Stimulated activated CD8-positive, alpha-beta memory T cell treated with anti-CD3 and anti-CD28 coated beads, Interleukin-12 subunit alpha, Interleukin-12 subunit beta, amount 100 ng/mL, for 1 hour (primary cell): ENCODE measurements at places on chromosomes 5 and 9.

DNA sequence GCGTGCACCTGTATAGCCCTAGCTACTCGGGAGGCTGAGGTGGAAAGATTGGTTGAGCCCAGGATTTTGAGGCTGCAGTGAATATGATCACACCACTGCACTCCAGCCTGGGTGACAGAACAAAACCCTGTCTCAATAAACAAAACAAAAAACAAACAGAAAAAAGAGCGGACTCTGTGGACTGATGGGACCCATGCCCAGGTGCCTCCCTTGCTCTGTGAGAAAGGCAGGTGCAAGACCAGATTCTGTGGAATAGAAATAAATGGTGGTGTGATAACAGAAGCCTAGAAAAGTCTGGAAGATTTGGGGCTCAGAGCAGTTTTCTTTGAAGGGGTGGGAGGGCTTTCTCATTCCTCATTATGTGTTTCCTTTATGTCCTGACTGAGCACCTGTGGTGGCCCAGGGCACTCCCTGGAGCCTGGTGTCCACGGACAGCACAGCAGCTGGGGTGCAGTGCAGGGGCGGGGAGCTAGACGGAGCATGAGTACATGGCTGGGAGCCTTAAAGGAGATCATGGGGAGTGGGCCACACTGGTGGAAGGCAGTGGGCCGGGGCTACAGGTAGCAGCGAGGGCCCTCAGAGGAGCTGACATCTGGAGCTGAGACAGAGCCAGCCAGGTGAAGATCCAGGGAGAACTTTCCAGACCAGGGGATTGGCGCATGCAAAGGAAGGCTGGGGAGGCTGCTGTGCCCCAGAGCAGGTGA is 15.4 kb upstream of the CEL start:
- no peak for DNase-seq

GRCh38 chr9:70260606-70261005 is 1.8 kb downstream of the SMC5 start:
- DNase-seq: no peak

DNA sequence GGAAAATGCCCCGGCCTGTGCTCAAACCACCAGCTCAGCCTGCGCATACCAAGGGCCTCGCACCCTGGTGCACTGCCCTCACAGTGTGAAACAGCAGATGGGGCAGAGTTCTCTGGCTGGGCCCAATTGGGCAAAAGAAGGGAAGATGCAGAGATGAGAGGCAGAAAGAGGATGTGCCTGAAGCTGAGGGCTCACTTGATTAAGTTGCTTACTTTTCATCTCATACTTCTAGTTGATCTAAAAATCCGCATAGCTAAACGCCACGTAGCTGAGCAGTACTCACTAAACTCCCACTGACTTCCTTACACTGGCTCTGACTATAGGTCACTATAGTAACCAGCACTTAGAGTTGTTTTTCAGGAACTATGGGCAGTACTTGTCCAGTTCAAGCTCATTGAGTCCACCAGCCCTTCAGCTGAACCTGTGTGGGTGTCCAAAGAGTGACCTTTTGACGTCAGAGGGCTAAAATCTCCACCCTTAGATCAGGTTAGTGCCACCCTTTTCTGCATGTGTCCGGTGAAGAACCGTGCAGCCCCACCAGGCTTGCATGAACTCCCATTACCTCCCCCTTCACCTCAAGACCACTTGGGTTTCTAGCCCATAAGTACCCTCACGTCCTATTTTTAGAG is 215.2 kb downstream of the AUH start:
- DNase-seq: no peak

DNA sequence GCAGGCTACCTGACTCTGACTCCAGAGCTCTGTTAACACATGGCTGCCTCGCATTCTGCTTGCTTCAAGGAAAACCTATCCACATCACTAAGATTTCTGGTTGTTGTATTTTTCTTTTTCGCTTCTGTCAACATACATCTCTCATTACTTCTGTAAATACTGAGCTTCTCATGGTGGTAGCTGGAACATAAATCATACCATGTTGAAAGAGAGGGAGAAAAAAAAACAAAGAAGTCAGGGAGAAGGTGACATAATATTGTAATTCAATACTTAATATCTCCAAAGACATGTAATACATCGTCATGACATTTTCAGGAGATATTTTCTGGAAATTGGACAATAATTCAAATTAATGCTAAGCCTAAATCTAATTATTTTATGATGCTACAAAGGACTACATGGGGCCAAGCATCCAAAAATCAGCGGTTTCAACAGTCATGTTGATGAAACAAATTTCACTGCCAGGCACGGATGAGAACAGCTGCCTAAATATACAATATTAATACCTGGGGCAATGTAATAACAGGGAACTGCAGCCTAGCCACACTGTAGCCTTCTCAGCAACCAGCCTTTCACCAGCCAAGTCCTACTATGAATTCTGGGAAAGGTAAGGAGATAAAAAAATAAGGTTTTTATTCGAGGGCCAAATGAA is 332.0 kb downstream of the TRIM32 start:
- DNase-seq: no peak

GRCh38 chr5:39068099-39068498 is 6.1 kb downstream of the RICTOR start:
- DNase-seq: no peak

DNA sequence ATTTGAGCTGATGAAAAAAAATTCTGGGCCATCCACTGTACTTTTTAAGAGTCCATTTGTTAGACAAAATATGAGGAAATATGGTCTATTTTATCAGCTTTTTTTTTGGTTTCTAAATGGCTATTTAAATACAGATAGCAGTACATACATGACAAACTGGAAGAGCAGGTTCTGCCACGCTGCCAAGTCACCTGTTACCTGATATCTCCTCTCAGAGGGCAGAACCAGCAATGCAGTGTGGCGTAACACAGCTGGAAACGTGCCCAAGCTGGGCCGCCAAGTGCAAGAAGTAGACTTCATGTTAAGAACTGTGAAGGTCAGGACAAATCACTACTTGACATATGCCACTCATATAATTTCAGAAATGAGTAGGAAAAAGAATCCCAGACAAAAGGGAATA is 8.1 kb downstream of the MCIDAS start:
- DNase-seq: no peak

- no peak for DNase-seq
These were observed 14.1 kb downstream of the HSPB3 start for GRCh38 chr5:54469622-54470021.

- DNase-seq: no peak
These were observed 567.9 kb downstream of the CCDC171 start for GRCh38 chr9:16120727-16121126.

DNA sequence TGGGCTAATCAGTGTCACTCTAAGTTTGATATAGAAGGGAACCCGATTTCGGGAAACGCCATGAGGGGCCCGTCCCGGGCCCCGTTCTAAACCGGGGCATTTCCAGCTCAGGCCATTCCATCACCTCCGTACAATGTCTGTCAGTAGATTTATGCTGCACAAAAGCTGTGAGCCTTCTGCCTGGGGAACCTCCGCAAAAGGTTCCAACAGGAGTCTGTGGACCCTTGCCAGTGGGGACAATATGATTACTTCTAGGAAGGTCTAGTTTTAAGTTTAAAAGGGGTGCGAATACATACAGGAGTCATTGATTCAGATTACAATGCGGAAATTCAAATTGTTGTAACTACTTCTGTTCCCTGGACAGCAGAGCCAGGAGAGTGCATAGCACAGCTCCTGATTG is 57.6 kb downstream of the RAPGEF1 start:
- DNase-seq: no peak

- DNase-seq: no peak
These were observed 67.0 kb upstream of the CDK5RAP2 start for GRCh38 chr9:120646948-120647347.

GRCh38 chr5:132429463-132430440 is 60.2 kb downstream of the SLC22A5 start:
- no peak for DNase-seq

DNA sequence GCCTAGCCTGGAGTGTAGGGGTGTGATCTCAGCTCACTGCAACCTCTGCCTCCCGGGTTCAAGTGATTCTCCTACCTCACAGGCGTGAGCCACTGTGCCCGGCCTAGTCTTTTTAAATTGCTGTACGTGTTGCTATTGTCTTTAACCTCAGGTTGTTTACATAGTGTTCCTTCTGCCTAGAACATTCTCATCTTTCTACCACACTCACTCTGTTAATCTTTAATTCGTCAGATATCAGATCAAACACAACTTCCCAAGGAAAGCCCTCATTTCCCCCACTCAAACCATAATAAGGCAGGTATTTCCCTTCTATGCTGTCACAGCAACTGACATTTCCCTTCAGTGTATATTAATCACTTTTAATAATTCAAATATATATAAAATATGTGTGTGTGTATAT is 1310.0 kb upstream of the C9orf72 start:
- no peak for DNase-seq

GRCh38 chr5:16417398-16418074 is 48.1 kb downstream of the ZNF622 start:
- no peak for DNase-seq

- DNase-seq: no peak
These were observed 81.2 kb downstream of the FRMD3 start for GRCh38 chr9:83457005-83457404.

DNA sequence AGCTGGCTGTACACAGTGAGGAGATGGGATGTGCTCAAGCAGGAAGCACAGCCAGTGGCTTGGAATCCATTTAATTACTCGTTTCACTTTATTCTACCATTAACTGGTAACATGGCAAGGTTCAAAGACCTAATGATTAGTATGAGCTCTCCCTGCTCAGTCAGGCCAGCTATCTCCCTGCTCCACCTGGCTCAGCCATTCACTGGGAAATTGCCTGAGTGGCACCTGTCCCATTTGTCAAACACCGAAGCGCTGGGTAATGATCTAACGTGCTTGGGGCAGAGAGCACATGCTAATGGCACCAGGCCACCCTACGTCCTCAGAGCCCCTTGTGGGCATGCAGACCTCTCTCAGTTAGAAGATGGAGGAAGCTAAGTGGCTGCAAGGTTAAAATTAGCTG is 162.2 kb downstream of the TTLL11 start:
- no peak for DNase-seq

GRCh38 chr9:93295456-93296076 is 111.6 kb downstream of the WNK2 start:
- DNase-seq: no peak

- no peak for DNase-seq
These were observed 968 bp downstream of the NKD2 start for GRCh38 chr5:1009359-1010180.

GRCh38 chr5:43674536-43674935 is 71.6 kb downstream of the NNT start:
- no peak for DNase-seq

DNA sequence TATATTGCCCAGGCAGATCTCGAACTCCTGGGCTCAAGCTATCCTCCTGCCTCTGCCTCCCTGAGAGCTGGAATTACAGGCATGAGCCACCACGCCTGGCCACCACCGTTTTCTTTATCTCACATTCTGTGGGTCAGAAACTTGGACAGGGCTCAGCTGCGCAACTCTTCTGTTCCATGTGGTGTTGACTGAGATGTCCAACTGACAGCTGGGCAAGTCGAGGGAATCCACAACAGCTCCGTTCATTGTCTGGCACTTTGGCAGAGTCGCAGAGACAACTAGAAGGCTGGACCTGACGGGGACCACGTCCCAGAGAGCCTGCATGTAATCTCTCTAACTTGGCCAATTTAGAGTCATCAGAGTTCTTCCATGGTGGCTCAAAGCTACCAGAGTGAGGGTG is 36.2 kb upstream of the AOPEP start:
- no peak for DNase-seq

- DNase-seq: no peak
These were observed 138.0 kb upstream of the IRX4 start for GRCh38 chr5:2020730-2021129.

DNA sequence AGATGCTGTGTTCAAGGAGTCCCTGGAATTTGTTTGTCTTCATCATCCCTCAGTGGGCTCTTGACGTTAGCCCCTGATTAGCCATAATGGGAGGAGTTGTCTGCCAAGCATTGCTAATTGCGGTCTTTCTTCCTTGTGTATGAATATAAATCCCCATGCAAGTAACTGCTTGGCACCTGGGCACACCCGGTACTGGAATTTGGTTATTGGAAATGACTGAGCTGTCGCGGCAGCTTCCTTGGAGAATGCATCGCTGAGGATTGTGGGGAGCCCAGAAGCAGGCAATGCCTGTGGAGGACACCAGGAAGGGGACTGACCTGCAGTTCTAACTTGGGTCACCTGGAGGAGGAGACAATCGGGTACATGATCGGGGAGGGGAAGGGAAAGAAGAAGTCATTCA is 53.3 kb upstream of the CTSL start:
- no peak for DNase-seq

GRCh38 chr9:77839459-77840140 is 191.5 kb upstream of the GNA14 start:
- DNase-seq: no peak

DNA sequence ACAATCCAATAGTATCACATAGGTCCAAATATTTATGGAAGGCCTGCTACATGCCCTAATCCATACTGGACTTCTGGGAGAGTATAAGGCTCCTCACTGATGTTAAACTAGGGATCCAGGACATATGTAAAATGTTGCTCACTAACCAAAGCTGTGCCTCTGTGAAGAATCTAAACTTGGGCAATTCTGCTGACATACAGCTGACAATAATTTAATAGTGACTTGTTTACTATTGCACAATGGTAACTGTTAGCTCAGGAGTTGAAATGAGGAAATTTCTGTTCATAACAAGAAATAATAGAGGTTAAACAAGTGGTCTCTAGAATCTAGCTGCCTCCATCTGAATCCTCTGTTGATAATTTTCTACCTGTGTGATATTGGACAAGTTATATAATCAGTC is 14.9 kb upstream of the CTXN3 start:
- DNase-seq: no peak
